Lung microvascular endothelial cell (primary cell): ENCODE measurements at places on chromosomes 6 and 20. TPM values are rescaled to one million over a fixed set of nuclear protein-coding genes. Genes with fewer than 3 reads are reported as not detected.

GRCh38 chr6:36986704-36987047 is 680 bp upstream of the MTCH1 start:
- no peak for DNase-seq

DNA sequence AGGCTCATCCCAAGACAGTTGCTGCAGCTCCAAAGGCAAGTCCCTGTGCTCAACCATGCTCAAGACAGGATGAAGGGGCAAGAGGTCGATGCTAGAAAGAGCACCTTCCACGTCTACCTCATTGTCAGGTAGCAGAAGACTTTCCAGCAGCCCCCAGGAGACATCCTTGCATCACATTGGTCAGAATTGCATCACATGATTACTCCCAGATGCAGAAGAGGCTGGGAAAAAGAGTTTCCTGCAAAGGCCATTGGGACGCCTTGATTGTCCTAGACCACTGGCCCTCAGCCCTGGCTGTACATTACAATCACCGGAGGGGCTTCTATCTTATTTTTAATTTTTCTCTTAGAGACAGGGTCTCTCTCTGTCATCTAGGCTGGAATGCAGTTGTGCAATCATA is 17.3 kb upstream of the ZNF334 start:
- DNase-seq = no peak

TMEM217 gene
- total RNA-seq = 7.4 and 8.5 TPM in 2 replicates

DNA sequence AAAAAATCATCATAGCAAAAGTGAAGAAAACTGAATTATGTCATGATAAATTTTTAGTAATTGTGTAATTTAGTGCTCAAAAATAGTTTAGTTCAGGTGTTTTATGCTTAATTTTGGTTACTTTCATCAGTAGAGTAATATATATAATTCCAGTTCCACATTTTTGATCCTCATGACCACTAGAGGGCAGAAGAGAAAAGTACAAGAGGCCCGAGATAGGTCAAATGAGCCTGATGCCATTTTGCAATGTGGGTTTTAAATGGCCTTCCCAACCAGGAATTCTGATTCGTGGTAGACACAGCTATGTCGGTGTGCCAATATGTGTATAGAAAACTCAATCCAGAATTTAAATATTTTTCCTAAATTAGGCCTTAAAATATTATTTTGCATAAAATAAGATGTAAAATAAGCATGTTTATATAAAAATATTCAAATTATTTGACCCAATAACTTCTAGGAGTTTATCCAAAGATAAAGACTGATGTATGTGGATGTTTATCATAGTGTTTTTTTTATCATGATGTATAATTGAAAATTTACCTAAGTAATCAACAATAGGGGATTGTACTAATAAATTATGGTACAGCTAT is 159.7 kb upstream of the RPS6KA2 start:
- DNase-seq = peak; percentile 83

GRCh38 chr20:50304501-50304856 is 113.8 kb downstream of the CEBPB start:
- no peak for DNase-seq

GRCh38 chr20:25750765-25751696 is 54.4 kb upstream of the ZNF337 start:
- no peak for DNase-seq
